Myocyte (in vitro differentiated cells): ENCODE measurements at places on chromosomes 3 and 15.
A peak's percentile ranks its signal among the peaks of the same experiment; 100 is the strongest.

DNA sequence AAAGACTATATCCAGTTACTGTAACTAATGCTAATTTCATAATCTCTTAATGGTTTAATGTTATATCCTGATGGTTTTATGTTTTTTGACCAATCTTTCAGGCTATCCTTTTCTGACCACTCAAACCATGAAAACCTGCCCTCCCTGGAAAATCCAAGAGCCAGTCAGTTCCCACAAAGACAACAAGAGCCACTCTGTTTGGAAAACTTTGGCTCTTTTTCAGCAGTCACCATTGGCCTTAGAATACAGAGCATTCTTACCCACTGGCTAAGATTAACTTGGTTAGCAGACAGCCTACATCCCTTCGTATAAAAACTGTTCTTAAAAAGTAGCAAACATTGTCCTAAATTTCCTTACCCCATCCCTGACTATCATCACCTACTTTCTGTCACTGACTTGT, 32.9 kb downstream of the ALCAM start:
- peak; percentile 10 for DNase-seq

- peak; percentile 84 for DNase-seq
Measured at GRCh38 chr3:169771497-169772304, 1.5 kb upstream of the MYNN start.

DNA sequence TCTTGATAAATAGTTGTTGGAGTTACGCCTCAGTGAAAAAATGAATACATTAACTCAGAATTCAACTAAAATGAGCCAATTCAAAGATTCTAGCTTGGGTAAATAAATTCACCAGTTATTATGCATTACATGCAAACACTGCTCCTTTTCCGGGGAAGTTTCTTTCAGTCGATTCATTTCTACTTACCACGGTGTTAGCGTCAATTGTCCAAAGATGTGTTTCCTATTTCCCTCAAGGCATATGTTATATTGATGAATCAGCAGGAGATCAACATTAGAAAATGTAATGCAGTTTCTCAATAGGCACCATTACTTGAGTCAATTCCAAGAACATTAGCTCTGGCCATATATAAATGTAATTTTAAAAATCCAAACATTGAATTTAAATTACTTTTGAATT, 517.7 kb downstream of the OTOL1 start:
- DNase-seq: no peak

DNA sequence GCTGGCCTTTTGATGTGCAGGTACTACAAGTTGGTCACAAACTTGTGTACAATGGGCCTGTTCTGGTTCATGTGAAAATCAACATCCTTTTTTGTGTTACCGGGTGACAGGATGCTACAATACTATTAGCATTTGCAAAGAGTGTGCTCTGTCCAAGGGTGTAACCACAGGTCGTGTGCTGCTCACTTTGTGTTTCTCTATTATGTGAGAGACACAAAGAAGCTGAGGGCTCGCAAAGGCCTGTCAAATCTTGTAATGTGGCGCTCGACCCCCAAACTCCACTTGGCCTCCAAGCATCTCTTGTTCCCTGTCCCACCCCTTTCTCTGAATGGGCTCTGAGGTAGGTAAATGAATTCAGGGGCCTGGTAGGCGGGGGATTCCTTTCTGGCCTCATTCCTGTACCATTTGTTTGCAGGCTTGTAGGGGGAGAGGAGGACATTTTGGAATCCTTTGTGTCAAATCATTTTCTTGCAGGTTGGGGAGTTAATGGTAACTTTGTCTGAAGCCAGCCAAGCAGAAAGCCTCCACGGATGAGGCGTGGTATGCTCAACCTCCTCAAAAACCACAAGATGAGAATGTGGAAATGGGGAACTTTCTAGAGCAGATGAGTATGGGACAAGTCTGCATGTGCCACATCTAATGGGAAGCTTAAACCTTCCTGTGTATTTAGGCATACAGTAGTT, 109.1 kb downstream of the OPA1 start:
- DNase-seq: no peak

GRCh38 chr15:76168237-76168984, 108.6 kb downstream of the TMEM266 start:
- DNase-seq: peak; percentile 80

GRCh38 chr3:76267851-76268380, 482.6 kb upstream of the ZNF717 start:
- DNase-seq: no peak

GRCh38 chr3:35665390-35666055, 26.2 kb downstream of the ARPP21 start:
- DNase-seq: peak; percentile 64

DNA sequence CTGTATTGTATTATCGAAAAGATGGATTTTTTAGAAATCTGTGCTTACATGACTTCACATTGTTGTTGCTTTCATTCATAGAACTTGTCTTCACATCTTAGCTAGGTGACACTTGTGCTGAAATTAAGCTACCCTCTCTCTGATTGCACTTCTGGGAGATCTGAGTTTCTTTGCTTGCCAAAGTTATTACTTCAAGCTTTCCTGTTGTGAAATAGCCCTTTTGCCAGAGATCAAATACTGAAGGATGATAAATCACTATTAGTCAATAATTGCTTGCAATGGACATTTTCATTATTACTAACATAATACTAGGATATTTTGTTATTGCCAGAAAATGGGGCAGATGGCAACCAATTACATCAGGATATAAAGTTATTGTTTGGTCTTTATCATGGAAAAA, 34.7 kb downstream of the PIK3CA start:
- DNase-seq: no peak
